ENCODE measurements at places on chromosomes 1 and 21. TPM values are rescaled to one million over a fixed set of nuclear protein-coding genes. Genes with fewer than 3 reads are reported as not detected.

GABRD gene
- 0.14 TPM for total RNA-seq

AKR7A3 gene
- 0.57 TPM for total RNA-seq

SPRTN gene
- total RNA-seq = 14.0 TPM

MORC3 gene
- 48.1 TPM for total RNA-seq

- DNase-seq = no peak
Observed at GRCh38 chr1:212782422-212783154, 9.0 kb downstream of the NSL1 start.

DNA sequence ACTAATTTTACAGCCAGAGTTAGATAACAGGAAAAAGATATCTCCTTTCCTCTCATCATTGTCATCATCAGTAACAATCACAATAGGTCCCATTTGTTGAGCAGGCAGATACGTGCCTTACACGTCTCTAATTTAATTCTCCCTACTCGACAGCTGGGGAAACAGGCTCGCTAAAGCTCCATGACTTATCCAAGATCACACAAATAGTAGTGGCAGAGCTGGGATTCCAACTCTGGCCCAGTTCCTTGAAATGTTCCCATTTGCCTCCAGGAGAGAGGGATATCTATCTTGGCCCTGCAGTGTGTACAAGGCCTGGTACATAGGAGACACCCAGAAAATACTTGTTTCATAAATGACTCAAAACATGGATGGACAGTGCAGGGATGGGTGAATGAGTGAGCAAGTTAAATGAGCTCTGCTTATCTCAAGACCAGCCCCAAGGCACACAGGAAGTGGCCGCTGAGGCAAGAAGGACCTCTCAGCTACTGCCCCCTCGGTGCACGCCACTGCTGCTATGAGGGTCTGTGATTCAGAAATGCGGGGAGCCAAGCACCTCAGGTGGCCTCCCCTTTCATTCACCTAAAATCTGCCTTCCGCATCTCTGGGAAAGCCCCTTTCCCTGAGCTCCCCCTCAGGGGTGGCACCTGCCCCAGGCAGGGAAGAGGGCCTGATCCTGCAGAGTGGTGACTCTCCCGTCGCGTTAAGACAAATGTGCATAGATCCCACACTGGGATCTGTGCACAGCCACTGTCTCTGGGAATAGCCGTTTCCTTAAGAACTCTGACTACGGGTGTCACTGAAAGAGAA, 3.6 kb downstream of the KCNN3 start:
- DNase-seq = no peak

GRCh38 chr1:226874579-226875425, 4.4 kb downstream of the PSEN2 start:
- no peak for DNase-seq

DNA sequence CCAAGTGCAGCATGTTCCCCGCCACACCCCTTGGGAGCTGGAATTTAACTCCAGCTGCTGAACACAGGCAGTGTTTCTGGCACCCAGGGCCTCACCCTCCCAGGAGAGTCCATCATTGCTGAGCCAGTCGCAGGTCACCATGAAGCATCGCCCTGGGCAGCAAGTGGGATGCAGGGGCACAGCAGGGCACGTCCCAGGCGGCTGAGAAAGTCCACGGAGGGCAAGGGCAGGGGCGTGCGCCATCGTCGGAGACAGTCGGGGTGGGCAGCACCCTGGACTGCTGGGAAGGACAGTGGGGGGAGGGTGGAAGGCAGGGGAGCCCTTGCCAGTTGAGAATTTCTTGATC, 69.2 kb upstream of the PDE9A start:
- no peak for DNase-seq

GRCh38 chr1:217196616-217197015, 434.3 kb downstream of the GPATCH2 start:
- no peak for DNase-seq

GRCh38 chr1:13775916-13776315, 75.9 kb downstream of the PRDM2 start:
- DNase-seq = no peak

DNA sequence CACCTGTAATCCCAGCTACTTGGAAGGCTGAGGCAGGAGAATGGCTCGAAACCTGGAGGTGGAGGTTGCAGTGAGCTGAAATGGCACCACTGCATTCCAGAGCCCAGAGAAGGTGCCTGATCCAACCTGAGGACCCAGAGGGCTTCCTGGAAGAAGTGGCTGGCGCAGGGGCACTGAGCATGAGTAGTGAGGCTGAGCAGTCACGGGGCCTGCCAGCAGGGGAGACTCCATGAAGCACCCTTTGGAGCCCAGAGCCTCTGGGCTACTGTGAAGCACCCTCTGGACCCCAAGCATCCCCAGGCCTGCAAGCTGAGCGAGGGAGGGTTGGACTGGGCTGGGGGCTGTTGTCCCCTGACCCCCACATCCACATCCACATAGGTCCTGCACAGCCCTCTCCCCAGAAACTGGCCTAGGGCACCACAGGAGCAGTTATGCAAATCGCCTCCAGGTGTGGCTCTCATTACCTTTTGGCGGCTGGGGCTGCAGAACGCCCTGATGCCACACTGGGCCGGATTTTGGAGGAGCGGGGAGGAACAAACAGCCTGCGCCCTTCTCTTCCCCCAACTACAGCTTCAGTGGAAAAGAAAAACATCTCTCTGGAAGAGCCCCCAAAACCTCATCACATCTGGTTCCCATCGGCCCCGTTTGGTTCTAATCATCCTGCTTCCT, 78.2 kb upstream of the TARDBP start:
- no peak for DNase-seq

Data from thymus (tissue), 14 donors.